Stimulated activated naive CD8-positive, alpha-beta T cell treated with anti-CD3 and anti-CD28 coated beads, Interleukin-15, Interleukin-2, amounts not matched to agents 100 U/mL and 50 U/mL, for 24 hours (primary cell): ENCODE measurements at places on chromosomes 2 and 18.

DNA sequence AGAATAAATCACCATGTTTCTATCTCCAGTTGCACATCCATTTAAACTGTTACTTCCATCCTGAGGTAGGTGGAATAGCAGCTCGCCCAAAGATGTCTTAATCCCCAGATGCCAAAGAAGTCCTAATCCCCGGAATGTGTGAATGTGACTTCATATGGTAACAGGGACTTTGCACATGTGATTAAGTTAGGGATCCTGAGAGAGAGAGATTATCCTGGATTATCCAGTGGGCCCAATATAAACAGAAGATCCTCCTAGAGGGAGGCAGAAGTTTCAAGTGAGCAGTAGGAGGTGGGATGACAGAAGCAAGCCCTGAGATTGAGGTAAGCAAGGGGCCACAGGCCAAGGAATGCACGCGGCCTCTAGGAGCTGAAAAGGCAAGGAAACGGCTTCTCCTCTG is 19.8 kb downstream of the CREG2 start:
- no peak for DNase-seq

- no peak for DNase-seq
These were observed 4.5 kb downstream of the STK17B start for GRCh38 chr2:196166876-196167275.

- DNase-seq = no peak
These were observed 145.7 kb upstream of the TEKT4 start for GRCh38 chr2:94725543-94725942.

- DNase-seq = no peak
These were observed 21.6 kb upstream of the SLC35G4 start for GRCh38 chr18:11587846-11588245.

- no peak for DNase-seq
These were observed 32.1 kb downstream of the HK2 start for GRCh38 chr2:74865770-74866674.

- no peak for DNase-seq
These were observed 67.9 kb downstream of the NCAPH start for GRCh38 chr2:96403481-96403880.

- no peak for DNase-seq
These were observed 186.8 kb upstream of the FBXO11 start for GRCh38 chr2:48092846-48093803.
